ENCODE measurements at places on chromosomes 16 and 17.

DNA sequence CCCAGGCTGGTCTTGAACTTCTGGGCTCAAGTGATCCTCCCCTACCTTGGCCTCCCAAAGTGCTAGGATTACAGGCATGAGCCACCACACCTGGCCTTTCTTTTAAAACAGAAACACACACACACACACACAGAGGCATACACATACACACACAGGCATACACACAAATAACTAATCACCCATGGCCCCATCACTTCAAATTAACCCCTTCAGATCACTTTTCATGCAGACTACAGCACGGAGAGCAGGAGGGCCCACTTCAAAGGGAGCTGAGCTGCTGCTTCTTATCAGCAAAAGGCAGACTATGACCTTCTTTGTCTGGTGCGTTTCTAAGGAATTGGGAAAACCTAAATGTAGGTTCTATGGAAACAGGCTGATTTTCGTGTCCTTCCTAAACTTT is 1.9 kb downstream of the CLCN7 start:
- DNase-seq, result no peak

- DNase-seq, result no peak
Measured at GRCh38 chr16:15907863-15908478, 19.6 kb upstream of the CEP20 start.

- no peak for DNase-seq
Measured at GRCh38 chr17:47928415-47928814, 13.0 kb upstream of the PNPO start.

DNA sequence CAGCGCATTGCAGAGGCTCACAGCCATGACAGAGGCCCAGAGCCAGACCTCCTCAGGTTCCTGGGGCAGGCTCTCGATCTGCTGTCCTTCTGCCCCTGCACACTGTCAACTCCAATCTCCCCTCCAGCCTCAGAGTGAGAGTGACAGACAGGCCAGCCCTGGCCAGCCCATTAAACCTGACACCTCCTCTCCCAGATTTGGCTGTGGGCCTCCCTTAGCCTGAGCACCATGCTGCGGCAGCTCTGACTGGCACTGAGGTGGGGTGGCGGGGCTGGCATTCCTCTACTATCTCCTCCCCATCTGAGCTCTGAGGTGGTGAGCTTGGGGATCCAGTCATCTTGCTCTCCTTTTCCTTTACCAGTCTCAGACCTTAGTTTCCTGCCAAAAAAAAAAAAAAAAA is 15.5 kb upstream of the C1QL1 start:
- no peak for DNase-seq

- DNase-seq, result no peak
Measured at GRCh38 chr17:76296186-76296585, 11.9 kb downstream of the QRICH2 start.

All from fibroblast of lung (primary cell).